Stimulated activated CD4-positive, alpha-beta T cell treated with anti-CD3 and anti-CD28 coated beads, Interleukin-12 subunit alpha, Interleukin-12 subunit beta, amount 100 ng/mL, for 4 hours (primary cell): ENCODE measurements at places on chromosomes 13 and 19.

DNA sequence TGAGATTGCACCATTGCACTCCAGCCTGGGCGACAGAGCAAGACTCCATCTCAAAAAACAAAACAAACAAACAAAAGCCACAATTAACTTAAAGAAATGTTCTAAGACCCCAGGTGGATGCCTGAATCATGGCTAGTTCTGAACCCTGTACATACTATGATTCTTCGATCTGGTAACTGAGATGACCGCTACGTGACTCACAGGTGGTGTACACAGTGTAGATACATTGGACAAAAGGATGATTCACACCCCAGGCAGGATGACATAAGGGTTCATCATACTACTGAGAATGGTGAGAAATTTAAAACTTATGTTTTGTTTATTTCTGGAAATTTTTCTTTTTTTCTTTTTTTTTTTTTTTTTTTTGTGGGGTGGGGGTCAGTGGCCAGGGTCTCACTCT, 6.5 kb downstream of the ZNF426 start:
- no peak for DNase-seq

DNA sequence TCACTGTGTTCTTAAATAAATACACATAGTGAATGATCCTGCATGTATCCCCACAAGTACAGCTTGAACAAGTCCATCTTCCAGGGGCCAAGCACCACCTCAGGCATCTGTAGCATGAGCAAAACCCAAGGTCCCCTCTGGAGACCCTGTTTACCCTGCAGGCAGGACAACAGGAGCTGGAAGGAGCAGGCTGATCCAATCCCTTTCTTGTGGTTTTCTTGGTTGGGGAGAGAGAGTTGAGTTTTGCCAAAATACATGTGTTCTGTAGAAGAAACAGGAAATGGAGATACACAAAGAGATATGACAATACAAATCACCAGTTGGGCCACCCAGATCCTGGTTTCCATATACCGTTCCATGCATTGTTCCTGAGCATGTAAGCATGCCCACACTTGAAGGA, 92.8 kb downstream of the SHISA2 start:
- no peak for DNase-seq

DNA sequence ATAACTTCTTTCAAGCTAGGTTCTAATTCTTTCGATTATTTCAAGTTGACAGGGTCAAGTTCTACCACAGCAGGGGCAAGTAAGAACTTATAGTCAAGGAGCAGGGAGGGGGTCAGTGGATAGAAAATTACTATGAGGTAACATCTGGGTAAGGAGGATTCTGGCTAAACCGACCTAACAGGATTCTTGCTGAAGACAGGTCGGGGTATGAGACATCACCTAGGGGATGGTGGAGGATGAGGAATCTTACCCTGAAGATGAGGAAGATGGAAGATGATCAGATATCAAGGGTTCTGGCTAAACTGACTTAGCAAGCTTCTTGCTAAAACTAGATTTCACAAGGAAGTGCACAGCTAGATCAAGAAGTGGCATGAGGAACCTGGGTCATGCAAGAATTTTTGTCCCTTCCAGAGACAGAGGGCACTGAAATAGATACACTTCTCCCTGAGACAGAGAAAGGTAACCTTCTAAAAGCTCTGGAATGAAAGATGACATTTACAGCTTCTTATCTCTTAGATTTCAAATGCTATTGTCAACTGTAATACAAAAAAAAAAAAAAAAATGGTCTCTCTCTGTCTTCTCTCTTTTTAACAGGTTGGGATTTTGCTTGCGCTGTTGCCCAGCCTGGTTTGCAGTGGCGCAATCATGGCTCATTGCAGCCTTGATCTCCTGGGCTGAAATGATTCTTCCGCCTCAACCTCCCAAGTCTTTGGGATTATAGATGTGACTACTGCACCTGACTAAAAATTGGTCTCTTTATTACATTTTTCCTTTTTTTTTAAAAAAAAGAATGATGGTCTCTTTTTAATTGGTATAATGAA, 9.6 kb upstream of the METTL21C start:
- DNase-seq, result no peak

DNA sequence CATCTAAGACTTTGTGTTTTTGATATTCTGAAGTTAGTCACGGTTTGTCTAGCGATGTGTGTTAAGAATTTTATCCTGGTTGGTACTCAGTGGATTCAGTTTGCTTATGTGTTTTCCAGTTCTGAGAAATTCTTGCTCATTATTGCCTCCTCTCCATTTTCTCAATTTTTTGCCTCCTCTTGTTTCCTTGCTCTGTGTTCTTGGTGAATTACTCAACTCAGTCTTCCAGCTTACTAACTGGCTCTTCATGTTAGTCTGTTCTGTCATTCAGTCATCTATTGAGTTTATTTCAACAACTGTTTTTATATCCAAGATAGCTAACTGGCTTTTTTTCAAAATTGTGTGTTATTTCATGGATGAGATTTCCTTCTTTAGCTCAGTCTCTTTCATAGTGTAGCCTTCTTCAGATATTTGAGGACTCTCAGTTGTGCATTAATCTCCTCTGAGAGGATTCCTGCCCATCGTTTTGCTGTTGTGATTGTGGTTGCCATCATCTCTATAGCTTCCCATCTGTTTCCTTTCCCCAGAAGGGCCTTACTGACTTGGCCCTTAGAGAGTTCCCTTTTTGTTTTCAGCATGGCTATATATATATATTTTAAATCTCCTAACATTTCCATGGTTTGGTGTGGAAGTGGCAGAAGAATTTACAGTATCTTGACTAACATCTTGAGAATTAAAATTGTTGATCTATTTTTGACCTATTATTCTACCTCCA, 6.2 kb downstream of the SETDB2 start:
- DNase-seq, result no peak

GRCh38 chr13:85512421-85512820, 286.8 kb downstream of the SLITRK6 start:
- no peak for DNase-seq

- DNase-seq, result no peak
Measured at GRCh38 chr13:85976242-85976641, 177.0 kb upstream of the SLITRK6 start.

- no peak for DNase-seq
Measured at GRCh38 chr19:51318687-51319648, 7.5 kb downstream of the IGLON5 start.

DNA sequence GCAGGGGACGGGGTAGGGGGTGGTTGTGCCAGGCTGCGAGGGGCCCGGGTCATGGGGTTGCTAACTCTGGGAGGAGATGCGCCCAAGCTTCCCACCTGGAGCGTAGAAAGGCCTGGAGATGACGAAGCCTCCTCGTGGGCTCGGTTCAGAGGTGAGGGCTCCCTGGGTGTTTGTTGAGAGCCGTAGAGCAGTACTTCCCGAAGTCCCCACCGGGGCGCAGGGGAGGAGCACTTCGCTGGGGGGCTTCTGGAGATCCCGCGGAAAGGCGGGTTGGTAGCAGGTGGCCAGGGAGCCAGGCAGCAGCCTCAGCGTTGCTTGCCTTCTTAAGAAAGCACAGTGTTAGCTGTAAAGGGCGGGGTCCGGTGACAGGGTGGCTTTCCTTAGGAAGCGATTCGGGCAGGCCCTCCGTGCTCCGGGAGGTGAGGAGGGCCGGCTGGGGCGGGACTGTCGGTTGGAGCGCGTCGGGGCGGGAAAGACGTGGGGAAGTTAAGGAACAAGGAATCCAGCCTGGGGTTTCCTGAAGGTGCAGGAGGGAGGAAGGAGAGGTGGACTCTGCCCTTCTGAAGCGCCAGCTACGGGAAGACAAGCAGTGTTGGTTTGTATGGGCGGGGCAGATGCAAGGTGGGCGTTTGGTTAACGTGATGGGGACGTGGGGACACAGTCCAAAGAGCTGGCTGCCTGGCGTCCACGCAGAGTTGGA, 3.3 kb downstream of the VSTM2B start:
- no peak for DNase-seq

DNA sequence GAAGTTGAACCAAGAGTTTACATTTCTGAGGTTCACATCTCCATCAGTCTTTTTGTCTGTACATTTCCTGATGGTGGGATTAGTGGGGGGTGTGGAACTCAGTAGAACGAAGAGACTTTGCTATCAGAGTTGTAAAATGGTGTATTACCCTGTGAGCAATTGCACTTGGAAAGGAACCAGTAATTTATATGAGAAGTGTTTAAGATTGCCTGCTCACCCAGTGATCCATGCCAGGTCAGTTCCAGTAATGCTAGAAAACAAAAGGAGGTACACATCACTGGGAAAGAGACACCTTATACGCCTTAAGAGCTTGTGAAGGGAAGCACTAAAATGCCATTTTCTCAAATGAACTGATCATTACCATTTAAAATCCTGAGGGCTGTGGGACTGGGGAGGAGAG, 7.5 kb upstream of the DACH1 start:
- DNase-seq, result no peak

DNA sequence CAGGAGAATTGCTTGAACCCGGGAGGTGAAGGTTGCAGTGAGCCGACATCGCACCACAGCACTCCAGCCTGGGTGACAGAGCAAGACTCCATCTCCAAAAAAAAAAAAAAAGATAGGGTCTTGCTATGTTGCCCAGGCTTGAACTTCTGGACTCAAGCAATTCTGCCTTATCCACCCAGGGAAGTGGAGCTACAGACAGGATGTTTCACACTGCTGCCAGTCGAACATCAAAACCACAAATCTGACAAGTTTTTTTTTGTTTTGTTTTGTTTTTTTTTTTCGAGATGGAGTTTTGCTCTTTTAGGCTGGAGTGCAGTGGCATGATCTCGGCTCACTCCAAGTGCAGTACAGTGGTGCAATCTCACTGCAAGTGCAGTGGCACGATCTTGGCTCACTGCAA, 10.8 kb downstream of the XPO4 start:
- no peak for DNase-seq
